ENCODE measurements at places on chromosomes 13 and 19.

- no peak for DNase-seq
Observed at GRCh38 chr19:19371059-19371458, 34.4 kb upstream of the GATAD2A start.

- no peak for DNase-seq
Observed at GRCh38 chr19:8608941-8609278, 1.6 kb downstream of the ADAMTS10 start.

- DNase-seq: no peak
Observed at GRCh38 chr13:36801035-36801434, 18.0 kb upstream of the RFXAP start.

- no peak for DNase-seq
Observed at GRCh38 chr13:36685927-36686326, 12.1 kb downstream of the SERTM1 start.

DNA sequence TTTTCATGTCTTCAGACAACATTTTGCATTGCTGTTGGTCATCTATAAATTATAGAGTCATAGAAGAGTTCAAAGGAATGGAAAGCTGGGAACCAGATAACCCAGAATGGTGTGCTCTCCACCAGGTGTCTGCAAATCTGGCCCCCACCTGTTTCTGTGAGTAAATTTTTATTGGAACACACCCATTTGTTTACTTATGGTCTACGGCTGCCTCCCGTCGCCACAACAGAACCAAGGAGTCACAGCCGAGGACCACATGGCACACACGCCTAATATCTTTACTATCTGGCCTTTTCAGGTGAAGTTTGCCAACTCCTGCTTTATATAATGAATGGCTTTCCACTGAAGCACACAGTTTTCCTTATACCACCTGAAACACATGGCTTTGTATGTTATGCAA is 58.2 kb downstream of the EFNB2 start:
- DNase-seq: no peak

GRCh38 chr19:49507803-49508494 is 4.5 kb upstream of the FCGRT start:
- DNase-seq: no peak

GRCh38 chr13:24925318-24926231 is 161.6 kb downstream of the RNF17 start:
- DNase-seq: no peak

Data from NAMALWA (cell line).